Aorta (tissue), 5 donors: ENCODE measurements at places on chromosomes 5 and 9. TPM values are rescaled to one million over a fixed set of nuclear protein-coding genes. Genes with fewer than 3 reads are reported as not detected.
A peak's percentile ranks its signal among the peaks of the same experiment; 100 is the strongest.

- H3K27me3 ChIP-seq: no peaks in the 10 kb centered on the region
- peak; percentile 99 for DNase-seq
- H3K27ac ChIP-seq: no peak within 1 kb of the TSS
- H3K4me1 ChIP-seq: peaks cover 5% of the 10 kb centered on the region
- H3K36me3 ChIP-seq: no peaks in the 10 kb centered on the region
These were observed at the start of gene AOPEP for GRCh38 chr9:94726495-94727191. Gene AOPEP, plus strand, starts transcription at chr9:94726699. Its CDS starts 33,085 bp downstream, at chr9:94759784.

DNA sequence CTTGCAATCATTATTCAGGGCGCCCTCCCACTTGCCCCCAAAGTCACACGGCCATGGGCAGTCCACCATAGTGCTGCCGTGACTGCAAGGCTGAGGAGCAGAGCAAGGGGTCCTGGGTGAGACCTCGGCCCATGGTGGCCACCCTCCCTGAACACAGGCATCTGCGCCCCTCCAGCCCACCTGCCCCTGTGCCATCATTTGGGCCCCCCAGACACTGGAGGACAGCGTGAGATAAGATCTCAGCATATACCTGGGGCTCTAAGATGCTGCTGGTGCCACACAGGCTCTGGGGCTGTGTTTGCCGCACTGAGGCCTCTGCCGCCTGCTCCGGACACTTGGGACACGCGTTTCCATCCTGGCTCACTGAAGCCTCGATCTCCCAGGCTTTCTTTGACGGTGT lies 3.5 kb downstream of the TMEM250 start:
- no peak overlapping the region for H3K4me3 ChIP-seq
- DNase-seq: no peak
- H3K27ac ChIP-seq: no peak overlapping the region
- H3K36me3 ChIP-seq: no peaks in the 10 kb centered on the region
- H3K27me3 ChIP-seq: no peaks in the 10 kb centered on the region
- H3K4me1 ChIP-seq: no peaks in the 10 kb centered on the region

- H3K27me3 ChIP-seq: no peaks in the 10 kb centered on the region
- no peaks in the 10 kb centered on the region for H3K36me3 ChIP-seq
- no peak overlapping the region for H3K27ac ChIP-seq
- no peak for DNase-seq
- peaks cover 5% of the 10 kb centered on the region for H3K4me1 ChIP-seq
- no peak overlapping the region for H3K4me3 ChIP-seq
These were observed 139.0 kb downstream of the BOD1 start for GRCh38 chr5:173477345-173478040.

GRCh38 chr5:33321026-33321425 lies 119.7 kb upstream of the TARS1 start:
- no peak overlapping the region for H3K27ac ChIP-seq
- H3K36me3 ChIP-seq: no peaks in the 10 kb centered on the region
- H3K4me1 ChIP-seq: peaks cover 6% of the 10 kb centered on the region
- no peak for DNase-seq
- H3K27me3 ChIP-seq: no peaks in the 10 kb centered on the region
- no peak overlapping the region for H3K4me3 ChIP-seq

- no peaks in the 10 kb centered on the region for H3K27me3 ChIP-seq
- H3K4me1 ChIP-seq: peaks cover 3% of the 10 kb centered on the region
- H3K4me3 ChIP-seq: no peak overlapping the region
- no peak overlapping the region for H3K27ac ChIP-seq
These were observed 51.5 kb downstream of the AOPEP start for GRCh38 chr9:94778013-94778412.

DNA sequence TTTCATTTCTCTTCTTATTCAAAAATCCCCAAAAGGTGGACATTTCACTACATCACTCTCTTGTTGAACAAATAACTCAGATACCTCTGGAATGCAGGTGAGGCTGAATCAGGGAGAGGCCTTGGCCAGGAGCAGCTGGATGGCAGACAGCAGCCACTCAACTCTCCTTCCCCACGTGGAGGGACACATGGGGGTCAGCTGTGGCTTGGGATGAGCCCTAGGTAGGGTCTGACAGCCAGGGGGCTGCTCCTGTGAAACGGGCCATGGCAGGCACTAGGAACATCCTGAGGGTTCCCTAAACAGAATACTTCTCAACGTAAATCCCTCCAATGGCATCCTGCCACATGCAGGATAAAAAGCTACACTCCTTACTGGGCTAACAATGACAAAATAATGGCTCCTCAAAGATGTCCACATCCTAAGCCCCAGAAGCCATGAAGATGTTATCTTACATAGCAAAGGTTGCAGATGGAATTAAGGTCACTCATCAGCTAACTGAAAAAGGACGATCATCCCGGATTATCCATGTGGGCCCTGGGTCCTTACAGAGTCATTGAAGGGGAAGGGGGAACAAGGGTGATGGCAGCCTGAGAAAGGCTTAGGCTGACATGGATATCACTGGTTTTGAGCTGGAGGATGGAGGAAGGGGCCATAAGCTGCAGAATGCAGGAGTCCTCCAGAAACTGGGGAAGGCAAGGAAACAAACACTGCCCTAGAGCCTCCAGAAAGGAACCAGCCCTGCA lies 31.4 kb upstream of the S1PR3 start:
- no peaks in the 10 kb centered on the region for H3K4me1 ChIP-seq
- no peaks in the 10 kb centered on the region for H3K27me3 ChIP-seq
- DNase-seq: no peak
- no peak overlapping the region for H3K27ac ChIP-seq

- no peak overlapping the region for H3K4me3 ChIP-seq
- no peak for DNase-seq
- no peak overlapping the region for H3K27ac ChIP-seq
- no peaks in the 10 kb centered on the region for H3K27me3 ChIP-seq
These were observed 86.5 kb upstream of the ATP10B start for GRCh38 chr5:160938532-160938931.

DNA sequence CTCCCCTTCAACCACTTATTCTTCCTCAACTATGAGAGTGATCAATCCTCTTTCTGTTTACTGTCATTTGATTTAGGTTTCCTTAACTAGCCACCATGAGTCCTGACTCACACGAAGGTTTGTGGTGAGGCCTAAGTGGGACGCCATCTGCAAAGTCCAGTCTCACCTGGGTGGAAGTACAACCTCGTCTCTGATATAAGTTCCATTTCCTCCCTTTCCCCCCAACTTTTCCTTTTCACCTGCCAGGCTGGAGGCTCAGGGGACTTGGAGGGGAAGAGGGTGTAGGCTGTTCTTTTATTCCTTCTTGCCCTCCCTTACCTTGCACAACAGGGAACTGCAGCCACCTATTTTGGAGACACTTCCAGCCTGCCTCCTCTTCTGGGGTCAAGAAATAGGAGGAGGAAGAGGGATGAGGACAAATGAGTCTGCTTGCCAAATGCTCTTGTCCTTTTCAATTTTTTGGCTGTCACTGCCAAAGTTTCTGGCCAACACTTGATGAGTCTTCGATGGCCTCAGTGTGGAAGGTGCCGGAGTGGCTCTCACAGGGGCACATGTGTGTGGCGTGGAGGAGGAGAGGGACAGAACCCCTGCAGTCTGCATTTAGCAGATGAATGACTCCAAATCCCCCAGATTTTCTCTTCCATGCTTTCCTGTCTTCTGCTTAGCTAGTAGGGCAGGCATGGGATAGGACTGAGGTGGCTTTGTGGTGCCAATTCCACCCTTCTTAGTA lies 249.6 kb downstream of the NSG2 start:
- no peak for DNase-seq
- no peaks in the 10 kb centered on the region for H3K36me3 ChIP-seq
- H3K4me1 ChIP-seq: no peaks in the 10 kb centered on the region
- no peak overlapping the region for H3K27ac ChIP-seq

GRCh38 chr5:148913985-148914431 lies 87.6 kb downstream of the ADRB2 start:
- H3K36me3 ChIP-seq: no peaks in the 10 kb centered on the region
- H3K4me1 ChIP-seq: no peaks in the 10 kb centered on the region
- DNase-seq: no peak
- H3K27ac ChIP-seq: no peak overlapping the region
- no peaks in the 10 kb centered on the region for H3K27me3 ChIP-seq
- H3K4me3 ChIP-seq: no peak overlapping the region

GRCh38 chr5:156505101-156505500 lies 178.1 kb downstream of the SGCD start:
- no peaks in the 10 kb centered on the region for H3K27me3 ChIP-seq
- H3K4me1 ChIP-seq: no peaks in the 10 kb centered on the region
- H3K36me3 ChIP-seq: no peaks in the 10 kb centered on the region
- no peak overlapping the region for H3K4me3 ChIP-seq

DNA sequence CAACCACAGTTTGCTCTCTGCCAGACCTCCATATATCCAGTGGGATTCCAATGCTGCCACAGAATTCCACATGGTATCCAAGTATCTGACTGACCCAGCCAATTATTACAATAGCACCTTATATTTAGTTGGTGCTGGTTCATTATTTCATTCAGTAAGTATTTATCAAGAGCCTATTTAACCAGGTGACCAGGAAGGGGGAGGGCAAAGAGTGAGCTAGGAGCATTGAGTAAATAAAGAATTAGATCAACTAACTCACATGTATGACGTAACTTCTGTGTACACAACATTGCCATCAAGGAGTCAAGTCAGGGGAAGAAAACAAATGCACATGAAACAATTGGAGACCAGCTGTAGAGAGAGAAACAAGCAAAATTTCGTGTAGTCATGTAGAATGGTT lies 207.1 kb upstream of the PAPPA start:
- DNase-seq: no peak
- peaks cover 2% of the 10 kb centered on the region for H3K4me1 ChIP-seq
- no peak overlapping the region for H3K27ac ChIP-seq
- no peaks in the 10 kb centered on the region for H3K27me3 ChIP-seq

DNA sequence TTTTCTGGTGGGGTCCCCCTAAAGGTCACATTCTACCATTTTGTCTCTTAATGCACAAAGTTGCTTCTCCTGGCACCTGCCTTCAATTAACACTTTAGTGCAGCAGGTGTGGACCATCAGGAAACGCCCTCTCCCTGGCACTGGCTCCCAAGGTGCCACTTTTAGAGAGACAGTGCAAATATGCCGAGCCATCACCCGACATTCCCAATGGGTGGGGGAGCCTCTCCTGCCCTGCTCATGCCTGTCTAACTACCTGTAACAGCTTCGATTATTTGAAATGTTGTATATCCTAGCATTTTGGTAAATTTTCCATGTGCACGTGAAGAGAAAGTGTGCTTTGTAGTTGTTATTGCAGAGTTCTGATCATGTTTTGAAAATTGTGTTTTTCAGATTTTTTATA lies 13.2 kb upstream of the LRRC14B start:
- no peaks in the 10 kb centered on the region for H3K27me3 ChIP-seq
- no peaks in the 10 kb centered on the region for H3K36me3 ChIP-seq
- no peaks in the 10 kb centered on the region for H3K4me1 ChIP-seq
- no peak for DNase-seq
- H3K27ac ChIP-seq: no peak overlapping the region
- H3K4me3 ChIP-seq: no peak overlapping the region

DNA sequence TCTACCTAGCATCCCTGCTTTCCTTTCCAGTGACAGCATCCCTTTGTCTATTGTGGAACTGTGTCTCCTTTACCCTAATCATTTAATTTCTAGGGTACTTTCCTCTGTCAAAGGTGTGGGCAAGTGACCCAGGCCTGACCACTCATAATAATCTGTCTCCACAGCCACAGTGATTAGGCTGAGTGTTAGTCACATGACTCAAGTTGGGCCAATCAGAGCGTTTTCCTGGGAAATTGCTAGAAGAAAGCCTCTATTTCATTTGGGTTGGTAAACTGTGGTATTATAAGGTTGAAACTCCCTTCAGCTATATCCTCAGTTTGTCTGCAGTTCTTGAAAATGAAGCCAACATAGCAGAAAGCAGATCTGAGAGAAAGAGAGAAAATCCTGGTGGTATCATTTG lies 14.2 kb upstream of the AP3B1 start:
- H3K36me3 ChIP-seq: no peaks in the 10 kb centered on the region
- H3K4me1 ChIP-seq: no peaks in the 10 kb centered on the region
- DNase-seq: no peak
- no peak overlapping the region for H3K27ac ChIP-seq
- H3K4me3 ChIP-seq: no peak overlapping the region

DNA sequence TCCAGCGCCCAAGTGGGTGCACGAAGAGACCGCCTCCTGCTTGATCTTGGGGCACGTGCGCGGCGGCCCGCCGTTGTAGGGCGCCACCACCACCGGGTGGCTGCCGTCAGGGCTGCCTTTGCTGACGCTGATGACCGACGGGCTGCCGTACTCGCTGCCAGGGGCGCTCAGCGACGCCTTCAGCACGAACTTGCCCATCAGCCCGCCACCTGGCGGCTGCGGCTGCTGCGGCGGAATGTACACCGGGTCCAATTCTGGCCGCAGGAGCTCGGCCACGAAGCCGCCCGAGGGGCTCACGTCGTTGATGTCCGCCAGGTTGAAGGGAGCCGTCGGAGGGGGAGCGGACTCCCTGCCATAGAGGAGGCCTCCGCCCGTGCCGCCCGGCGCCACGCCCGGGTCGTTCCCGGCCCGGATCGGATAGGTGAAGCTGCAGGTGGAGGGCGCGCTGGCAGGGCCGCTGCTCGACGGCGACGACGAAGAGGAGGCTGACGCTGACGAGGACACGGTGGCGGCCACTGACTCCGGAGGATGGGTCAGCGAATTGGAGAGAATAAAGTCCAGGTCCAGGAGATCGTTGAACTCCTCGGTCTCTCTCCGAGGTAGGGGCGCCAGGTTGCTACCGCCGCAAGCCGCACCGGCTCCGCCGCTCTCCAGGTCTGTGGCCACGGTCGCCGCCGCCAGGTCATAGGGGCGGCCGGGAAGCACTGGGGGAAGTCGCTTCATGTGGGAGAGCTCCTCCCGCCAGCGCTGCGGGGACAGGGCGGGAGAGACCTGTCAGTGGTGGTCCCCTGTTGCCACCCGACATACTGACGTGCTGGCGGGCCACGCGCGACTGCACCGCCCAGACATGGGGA lies 1.8 kb downstream of the KLF4 start:
- no peaks in the 10 kb centered on the region for H3K4me1 ChIP-seq
- no peak overlapping the region for H3K27ac ChIP-seq
- no peaks in the 10 kb centered on the region for H3K36me3 ChIP-seq
- H3K4me3 ChIP-seq: no peak overlapping the region
- no peaks in the 10 kb centered on the region for H3K27me3 ChIP-seq
- DNase-seq: peak; percentile 73

DNA sequence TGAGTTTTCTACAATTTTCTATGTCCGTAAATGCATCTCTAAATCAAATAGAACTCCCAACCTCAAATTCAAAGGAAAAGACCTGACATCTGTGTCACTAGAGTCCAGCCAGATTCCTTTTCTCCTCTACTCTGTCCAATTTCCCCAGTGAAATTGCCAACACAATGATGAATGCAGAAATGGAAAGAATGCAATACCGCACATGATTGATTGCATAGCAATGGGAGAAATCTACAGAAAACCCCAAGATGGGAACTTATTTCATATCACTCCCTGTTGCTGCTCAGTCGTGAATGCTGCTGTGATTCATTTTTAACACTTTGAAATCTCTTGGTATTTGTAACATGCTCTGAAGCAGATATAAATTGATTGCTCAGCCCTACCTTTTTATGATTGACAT lies 355.1 kb upstream of the TUSC1 start:
- no peak for DNase-seq
- no peaks in the 10 kb centered on the region for H3K36me3 ChIP-seq
- H3K4me1 ChIP-seq: no peaks in the 10 kb centered on the region
- H3K4me3 ChIP-seq: no peak overlapping the region
- no peaks in the 10 kb centered on the region for H3K27me3 ChIP-seq

- no peaks in the 10 kb centered on the region for H3K36me3 ChIP-seq
- H3K4me1 ChIP-seq: no peaks in the 10 kb centered on the region
- no peak for DNase-seq
- H3K27me3 ChIP-seq: no peaks in the 10 kb centered on the region
These were observed 31.7 kb downstream of the FAM81B start for GRCh38 chr5:95422838-95423237.

Gene SEMA6A
- total RNA-seq: 28.5 TPM

Gene NR4A3
- total RNA-seq: 12.8 TPM

Gene SHISAL2B
- not detected for total RNA-seq

Gene PCDHA5
- 0.24 TPM for total RNA-seq

Gene CCL28
- total RNA-seq: 5.3 TPM

Gene PHF24
- 0.88 TPM for total RNA-seq

Gene PAEP
- total RNA-seq: not detected

Gene WDR55
- 18.5 TPM for total RNA-seq
